ENCODE measurements at places on chromosomes 4 and X.

DNA sequence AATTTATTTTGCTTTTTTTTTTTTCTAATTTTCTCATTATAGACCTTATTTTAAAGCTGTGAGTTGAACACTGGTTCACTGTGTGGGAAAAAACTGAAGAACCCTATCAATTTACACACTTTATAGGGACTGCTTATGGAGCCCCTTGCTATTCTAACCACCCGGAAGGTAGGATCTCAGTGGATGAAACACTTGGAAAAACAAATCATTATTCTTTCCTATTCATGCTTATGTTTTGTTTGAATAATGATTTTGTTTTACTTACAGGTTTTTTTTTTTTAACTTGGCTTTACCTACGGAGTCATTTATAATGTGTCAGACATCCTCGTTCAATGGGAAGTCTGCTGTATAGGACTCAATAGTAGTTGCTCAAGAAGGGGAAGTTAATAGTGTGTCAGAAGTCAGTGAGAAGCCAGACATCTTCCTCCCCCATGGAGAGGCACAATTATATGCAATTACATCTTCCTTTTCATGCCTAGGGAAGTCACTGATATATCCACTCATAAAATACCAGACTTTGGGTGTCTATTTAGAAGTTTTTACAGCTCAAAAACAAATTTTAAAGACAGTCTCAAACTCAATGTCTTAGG lies 113.2 kb downstream of the ARSF start:
- no peak for DNase-seq

DNA sequence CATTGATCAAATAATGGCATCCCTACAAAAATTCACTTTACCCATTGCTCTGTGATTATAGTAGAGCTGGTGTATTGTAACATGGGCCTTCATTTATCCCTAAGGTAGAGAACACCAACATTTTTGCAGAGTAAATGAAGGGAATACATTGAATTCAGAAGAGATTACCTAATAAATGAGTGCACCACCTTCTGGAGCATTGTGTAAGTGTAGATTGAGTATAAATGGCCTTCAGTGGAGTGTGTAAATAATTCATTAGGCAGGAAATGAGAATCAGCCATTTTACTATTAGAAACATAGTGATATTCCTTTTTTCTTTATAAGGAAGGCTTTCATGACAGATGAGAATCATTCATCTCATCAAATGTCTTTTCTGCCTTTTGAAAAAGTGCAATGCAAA lies 155.8 kb downstream of the FAM47B start:
- DNase-seq, result no peak

DNA sequence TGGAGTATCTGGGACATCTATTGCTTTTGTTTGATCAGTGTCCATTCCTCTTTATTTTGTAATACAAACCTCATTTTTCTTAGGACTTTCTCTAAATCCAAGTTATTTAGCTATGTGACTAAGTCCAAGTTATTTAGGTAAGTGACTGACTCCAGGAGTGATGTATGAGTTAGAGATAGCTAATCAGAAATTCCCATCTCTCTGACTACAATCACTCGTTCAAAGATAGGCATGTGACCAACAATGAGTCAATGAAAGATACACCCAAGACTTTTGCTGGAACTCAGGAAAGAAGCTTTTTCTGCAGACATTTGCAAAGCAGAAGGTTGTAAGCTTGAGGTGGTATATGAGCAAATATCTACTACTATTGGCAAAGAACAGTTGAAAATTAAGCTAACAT lies 72.5 kb upstream of the KCNIP4 start:
- no peak for DNase-seq

DNA sequence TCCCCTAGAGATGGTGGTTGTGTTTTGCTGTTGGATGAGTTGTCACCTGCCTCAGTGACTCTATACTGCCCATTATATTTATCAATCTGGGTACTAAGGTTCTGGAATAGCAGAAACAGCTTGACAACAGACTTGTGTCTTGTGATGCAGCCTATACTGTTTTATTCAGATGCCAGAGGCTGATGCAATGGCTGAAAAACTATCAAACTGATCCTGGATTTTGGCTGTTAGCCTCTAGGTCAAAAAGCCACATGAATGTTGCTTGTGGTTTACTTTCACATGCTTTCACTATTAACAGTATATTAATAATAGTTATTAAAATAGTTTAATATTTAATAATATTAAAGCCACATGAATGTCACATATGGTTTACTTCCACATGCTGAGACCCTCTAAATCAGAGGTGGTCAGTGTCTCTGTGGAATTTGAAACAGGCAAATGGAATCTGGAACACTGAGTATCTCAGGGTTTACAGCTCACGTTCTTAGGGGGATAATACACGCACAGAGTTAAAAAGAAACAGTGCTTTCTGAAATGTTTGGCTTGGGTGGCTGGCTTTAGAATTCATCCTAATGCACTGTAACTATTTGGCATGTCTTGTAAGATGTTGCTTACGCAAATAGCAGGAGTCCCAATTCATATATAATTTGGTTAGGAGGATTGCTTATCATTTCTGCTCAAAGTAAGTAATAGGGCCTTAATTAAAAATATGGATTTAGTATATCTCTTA lies 82.5 kb upstream of the LCORL start:
- no peak for DNase-seq

GRCh38 chrX:42290608-42291007 lies 367.3 kb upstream of the CASK start:
- no peak for DNase-seq

DNA sequence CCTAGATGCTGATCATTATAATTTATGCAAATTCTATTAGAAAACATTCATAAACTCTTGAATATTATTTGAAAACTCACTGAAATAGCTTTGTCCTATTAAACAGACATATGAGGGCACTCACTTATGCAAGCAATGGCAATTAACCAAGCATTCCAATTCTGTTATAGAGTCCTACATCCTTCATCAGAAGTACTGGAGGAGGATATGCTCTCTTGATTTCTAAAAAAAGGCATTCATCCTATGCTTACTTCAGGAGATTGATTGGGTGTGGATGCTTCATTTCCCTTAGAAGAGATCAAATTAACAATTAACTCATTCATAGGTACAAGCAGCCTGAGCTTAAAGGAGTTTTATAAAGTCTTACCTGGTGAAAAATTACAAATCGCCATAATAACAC lies 1317.2 kb downstream of the PCDH7 start:
- no peak for DNase-seq

GRCh38 chr4:82988323-82988832 lies 22.2 kb downstream of the LIN54 start:
- no peak for DNase-seq

GRCh38 chrX:134603806-134604700 lies 54.2 kb downstream of the PLAC1 start:
- DNase-seq, result no peak

DNA sequence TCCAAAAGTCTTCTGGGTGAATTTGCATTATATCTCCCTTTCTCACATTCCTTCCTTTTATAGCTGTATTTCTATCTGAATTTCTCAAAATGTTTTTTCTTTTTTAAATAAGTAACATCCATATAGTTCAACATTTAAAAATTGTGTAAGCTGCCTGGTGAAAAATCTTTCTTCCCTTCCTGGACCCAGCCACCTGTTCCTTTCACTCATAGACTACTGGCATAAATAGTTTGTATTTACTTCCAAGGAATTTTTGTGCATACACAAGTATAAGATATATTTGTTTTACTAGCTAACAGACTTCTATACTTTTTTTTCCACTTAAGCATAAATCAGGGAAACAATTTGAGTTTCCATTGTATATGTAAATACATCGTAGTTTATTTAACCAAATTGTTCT lies 35.7 kb downstream of the PACRGL start:
- DNase-seq, result no peak

DNA sequence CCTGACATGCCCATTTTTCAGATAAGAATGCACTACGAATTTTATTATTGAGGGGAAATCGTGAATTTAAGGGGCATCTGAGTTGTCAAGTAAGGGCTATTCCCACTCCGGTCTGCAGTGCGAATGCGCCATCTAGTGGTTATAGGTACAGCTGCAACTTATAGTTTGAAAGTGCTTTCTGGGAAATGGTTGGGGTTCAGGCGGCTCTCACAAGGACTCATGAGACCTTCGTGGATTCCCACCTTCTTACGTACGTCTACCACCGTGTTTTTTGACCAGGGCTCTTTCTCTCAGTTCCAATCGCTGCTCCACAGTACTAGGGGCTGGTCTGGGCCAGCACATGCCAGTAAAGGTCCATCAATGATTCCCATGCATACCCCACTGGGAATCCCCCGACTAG lies 12.3 kb downstream of the MSL3 start:
- DNase-seq, result no peak

- DNase-seq, result no peak
Measured at GRCh38 chrX:102517326-102517725, 787 bp upstream of the TMSB15A start.

DNA sequence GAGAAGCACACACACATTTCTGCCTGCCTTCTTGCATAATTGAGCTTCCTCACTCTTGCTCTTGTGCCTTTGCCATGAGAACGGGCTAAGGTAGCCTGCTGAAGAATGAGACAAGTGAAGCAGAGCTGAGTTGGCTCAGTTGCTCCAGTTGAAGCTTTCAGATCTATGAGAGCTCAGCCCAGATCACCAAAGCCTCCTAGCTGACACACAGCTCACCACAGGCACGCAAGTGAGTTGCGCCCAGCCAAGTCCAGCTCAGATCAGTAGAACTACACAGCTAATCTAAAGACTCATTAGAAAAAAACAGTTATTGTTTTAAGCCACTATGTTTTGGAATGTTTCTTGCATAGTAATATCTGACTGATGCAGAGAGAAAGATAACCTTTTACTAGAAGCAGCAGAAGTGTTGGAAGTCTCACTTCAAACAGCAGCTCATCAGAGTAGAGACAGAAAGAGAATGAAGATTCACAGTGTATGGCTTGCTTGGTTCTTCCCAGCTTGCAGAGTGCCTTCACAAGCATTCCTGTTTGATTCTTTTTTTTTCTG lies 362.4 kb downstream of the MID1IP1 start:
- DNase-seq, result no peak

DNA sequence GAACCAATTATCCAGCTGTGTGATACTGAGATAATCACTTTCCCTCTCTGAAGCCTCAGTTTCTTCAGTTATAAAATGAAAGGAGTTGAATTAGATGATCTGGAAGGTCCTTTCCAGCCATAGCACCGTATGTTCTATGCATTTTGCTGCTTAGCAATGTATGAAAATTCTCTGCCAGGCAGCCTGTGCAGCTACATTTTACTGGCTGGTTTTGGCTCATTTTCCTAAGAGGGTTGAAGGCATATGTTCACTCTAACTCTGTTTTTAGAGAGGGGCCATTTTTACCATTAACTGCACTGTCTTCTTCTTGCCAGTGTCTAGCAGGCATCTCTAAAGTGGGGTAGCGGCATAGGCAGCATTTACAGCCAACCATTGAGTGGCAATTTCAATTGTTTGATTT lies 26.1 kb downstream of the TRPC5 start:
- peak; percentile 18 for DNase-seq

DNA sequence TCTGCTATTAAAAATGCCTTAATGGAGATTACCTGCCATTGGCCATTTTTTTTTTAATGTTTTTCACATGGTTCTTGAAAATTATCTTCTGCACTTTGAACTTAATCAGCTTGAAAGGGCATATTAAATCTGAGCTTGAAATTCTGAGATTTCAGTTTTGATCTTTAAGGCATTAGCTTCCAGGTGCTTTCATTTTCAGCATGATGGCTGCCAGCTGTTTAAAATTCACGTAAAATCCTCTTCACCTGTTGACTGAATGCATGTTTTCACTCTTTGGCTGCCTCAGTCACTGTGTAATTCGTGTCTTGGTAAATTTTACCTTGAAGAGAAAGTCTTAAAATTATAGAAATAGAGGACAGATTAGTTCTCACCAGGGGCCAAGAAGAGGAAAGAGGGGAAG lies 39.6 kb downstream of the SMAD1 start:
- DNase-seq, result no peak

GRCh38 chr4:169271692-169272007 lies 894 bp upstream of the SH3RF1 start:
- no peak for DNase-seq

Measured in posterior cingulate gyrus (tissue), 11 donors.